ENCODE measurements at places on chromosomes 6 and 20.

GRCh38 chr6:93177918-93178317, 241.4 kb downstream of the EPHA7 start:
- no peak for DNase-seq
- H3K27me3 ChIP-seq: peaks cover 64% of the 10 kb centered on the region
- H3K4me1 ChIP-seq: no peaks in the 10 kb centered on the region
- no peak overlapping the region for H3K27ac ChIP-seq
- no peaks in the 10 kb centered on the region for H3K36me3 ChIP-seq

DNA sequence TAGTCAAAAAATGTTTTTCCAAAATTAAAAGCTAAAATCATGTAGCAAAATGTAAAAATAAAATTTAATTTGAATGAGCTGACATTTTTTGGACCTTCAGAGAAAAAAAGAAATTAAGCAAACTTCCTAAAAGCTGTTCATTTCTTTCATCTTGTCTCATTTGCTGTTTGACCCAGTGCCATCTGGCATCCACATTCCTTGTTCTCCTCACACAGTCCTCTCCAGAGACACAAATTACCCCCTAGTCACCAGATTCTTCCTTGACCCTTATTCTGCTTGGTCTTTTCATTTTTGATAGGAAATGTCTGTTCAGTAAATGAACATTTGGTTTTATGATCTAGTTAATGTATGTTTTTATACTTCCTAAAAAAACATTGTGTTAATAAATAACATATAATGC, 55.2 kb downstream of the HDDC2 start:
- DNase-seq: no peak
- H3K36me3 ChIP-seq: no peaks in the 10 kb centered on the region
- no peak overlapping the region for H3K27ac ChIP-seq
- no peaks in the 10 kb centered on the region for H3K27me3 ChIP-seq
- peaks cover 6% of the 10 kb centered on the region for H3K4me1 ChIP-seq

DNA sequence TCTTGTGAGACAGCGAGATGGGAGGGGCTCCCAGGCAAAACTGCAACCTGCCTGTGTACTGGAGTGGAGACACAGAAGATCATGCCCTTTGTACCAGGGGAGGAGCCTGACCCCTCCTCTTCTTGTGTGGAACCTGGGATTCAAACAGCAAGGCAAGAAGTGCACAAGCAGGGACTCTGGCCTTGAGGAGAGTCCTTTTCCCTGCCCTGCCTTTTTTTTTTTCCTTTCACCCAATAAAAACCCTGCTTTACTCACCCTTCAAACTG, 251.8 kb upstream of the OPRM1 start:
- H3K36me3 ChIP-seq: no peaks in the 10 kb centered on the region
- no peaks in the 10 kb centered on the region for H3K27me3 ChIP-seq
- no peaks in the 10 kb centered on the region for H3K4me1 ChIP-seq
- no peak overlapping the region for H3K27ac ChIP-seq
- no peak for DNase-seq

DNA sequence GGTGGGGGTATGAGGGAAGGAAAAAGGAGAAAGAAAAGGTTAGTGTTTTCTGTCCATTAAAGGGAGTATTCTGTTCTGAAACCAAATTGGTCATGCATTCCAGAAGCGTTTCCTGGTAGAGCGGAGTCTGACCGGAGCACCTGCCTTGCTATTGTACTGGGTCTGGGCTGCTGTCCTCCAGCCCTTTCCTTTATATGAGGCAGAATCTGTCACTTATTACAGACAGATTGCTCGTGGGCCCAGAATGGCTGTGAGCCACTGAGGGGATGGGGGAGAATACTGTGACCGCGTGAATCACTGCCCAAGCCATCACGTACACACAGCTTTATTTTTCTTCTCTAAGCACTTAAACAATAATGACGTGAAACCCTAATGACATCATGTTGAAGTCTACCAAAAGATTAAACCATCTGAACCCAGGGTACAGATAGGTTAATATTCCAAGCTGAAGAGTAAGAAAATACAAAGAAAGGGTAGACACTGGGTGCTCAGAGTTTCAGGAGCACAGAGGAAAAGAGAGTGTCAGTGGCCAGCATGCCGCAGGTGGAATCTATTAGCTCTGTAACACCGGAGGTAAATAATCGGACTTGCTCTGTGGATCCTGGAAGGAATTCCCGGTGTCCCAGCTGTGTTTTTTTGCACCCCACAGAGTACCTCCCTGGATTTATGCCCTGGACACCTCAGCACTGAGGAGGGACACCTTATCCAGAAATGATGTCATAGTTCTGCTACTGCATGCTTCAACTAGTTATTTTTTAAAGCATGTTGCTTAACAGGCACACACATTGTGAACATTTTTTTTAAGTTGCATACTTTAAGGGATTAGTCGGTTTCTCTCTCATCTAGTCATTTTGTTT, 573.3 kb downstream of the PKHD1 start:
- no peaks in the 10 kb centered on the region for H3K4me1 ChIP-seq
- no peak for DNase-seq
- no peak overlapping the region for H3K4me3 ChIP-seq
- H3K27me3 ChIP-seq: no peaks in the 10 kb centered on the region
- peak overlapping the region; percentile 97 for H3K27ac ChIP-seq

GRCh38 chr6:165621940-165622339, 41.1 kb downstream of the PDE10A start:
- no peaks in the 10 kb centered on the region for H3K4me1 ChIP-seq
- peaks cover 10% of the 10 kb centered on the region for H3K36me3 ChIP-seq
- no peak overlapping the region for H3K4me3 ChIP-seq
- no peak overlapping the region for H3K27ac ChIP-seq

GRCh38 chr6:31737315-31737990, 1.1 kb upstream of the CLIC1 start:
- peak overlapping the region; percentile 51 for H3K4me3 ChIP-seq
- DNase-seq: peak; percentile 60
- H3K27me3 ChIP-seq: no peaks in the 10 kb centered on the region
- H3K4me1 ChIP-seq: peaks cover 18% of the 10 kb centered on the region
- peak overlapping the region; percentile 87 for H3K27ac ChIP-seq

DNA sequence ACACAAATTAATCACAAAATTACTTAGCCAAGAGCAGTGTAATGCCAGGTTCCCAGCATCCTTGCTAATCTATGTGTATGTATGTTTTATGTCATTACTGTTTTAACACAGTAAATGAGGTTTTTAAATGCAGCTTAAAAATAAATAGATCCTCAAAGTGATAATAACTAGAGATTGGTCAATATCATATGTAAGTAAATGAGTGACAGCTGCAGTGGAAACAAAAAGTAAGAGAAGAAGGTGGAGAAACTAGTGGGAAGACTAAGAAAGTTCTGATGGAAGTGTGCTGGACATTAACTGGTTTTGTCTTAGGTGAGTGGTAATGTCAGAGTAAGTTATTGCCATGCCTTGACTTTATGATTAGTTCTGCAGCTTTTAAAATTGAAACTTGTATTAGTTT, 1.9 kb upstream of the GJB7 start:
- H3K27me3 ChIP-seq: no peaks in the 10 kb centered on the region
- no peak overlapping the region for H3K4me3 ChIP-seq
- H3K4me1 ChIP-seq: peaks cover 6% of the 10 kb centered on the region
- no peak for DNase-seq

Data from endodermal cell (in vitro differentiated cells).